ENCODE measurements at places on chromosomes 12 and 14. TPM values are rescaled to one million over a fixed set of nuclear protein-coding genes. Genes with fewer than 3 reads are reported as not detected.

Gene P2RX2
- 0.48 TPM for total RNA-seq

Gene E2F7
- not detected for total RNA-seq

Gene ASB2
- 2.0 TPM for total RNA-seq

Gene THAP2
- total RNA-seq, result 2.6 TPM

Gene METTL1
- total RNA-seq, result 12.6 TPM
